ENCODE measurements at places on chromosomes 1 and 21.

DNA sequence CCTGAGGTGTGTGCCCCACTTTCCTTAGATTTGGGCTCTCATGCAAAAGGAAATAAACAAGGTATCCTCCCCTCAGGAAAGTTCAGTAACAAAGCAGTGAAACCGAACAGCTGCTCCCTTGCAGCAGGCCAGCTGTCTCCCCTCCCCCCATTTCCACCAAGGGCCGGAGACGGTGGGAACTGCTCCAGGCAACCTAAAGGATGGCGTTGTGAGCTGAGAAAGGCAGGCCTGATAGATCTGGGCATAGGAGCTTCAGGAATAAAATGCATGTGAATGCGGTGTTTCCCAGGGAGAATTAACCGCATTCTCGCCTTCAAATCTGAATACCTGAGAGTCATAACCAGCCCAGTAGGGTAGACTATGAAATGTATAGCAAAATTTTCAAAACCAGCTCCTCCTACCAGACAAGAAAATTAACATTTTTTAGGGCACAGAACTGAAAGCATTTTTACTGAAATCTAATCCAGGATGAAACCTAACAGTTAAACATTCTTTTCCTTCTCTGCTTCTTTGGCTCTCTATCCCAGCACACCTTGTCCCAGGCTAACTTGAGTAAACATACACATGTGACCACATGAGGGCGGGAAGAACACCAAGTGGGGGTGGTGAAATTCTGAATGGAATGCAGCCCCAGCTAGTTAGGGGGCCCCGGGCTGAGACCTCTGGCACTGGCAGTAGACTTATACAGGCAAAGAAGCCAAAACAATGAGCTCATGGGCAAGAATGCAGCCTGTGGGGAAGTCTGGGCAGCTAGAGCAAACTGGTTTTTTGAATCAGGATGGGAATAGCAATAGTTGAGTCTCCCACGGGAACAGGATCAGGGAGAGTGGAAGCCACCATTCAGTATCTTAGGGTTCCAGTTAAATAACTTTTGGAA, 11.5 kb downstream of the MCL1 start:
- peak; percentile 73 for DNase-seq

- DNase-seq, result no peak
Measured at GRCh38 chr1:52814465-52814864, 28.1 kb upstream of the ZYG11A start.

- DNase-seq, result no peak
Measured at GRCh38 chr1:36884801-36885200, 149.5 kb downstream of the GRIK3 start.

- no peak for DNase-seq
Measured at GRCh38 chr1:245788269-245788668, 633.5 kb downstream of the KIF26B start.

DNA sequence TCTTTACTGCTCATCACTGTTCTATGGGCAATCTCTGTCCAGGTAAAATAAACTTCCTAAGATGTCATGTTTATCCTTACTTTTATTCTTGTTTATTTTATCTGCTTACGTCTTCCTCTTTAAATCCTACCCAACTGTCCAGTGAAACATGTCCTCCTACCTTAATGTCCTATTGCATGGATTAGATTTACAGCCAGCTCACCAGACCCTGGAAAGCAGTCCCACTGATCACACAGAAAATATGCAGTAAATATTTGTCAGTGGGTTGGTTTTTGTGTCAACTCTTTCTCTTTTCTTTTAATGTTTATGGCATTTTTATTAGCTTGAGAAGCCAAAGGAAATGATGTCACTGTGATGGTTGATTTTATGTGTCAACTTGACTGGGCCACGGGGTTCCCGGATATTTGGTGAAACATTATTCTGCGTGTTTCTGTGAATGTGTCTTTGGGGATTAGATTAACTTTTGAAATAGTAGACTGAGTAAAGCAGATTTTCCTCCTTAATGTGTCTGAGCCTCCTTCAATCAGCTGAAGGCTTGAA, 258.3 kb downstream of the SRGAP2C start:
- no peak for DNase-seq

- peak; percentile 26 for DNase-seq
Measured at GRCh38 chr1:55378582-55378981, 163.4 kb upstream of the USP24 start.

GRCh38 chr1:30716646-30717045, 6.7 kb downstream of the MATN1 start:
- DNase-seq, result no peak

All from stimulated activated naive CD8-positive, alpha-beta T cell treated with anti-CD3 and anti-CD28 coated beads, Interleukin-15, amount 100 ng/mL, for 72 hours (primary cell).